ENCODE measurements at places on chromosomes 6 and 20. TPM values are rescaled to one million over a fixed set of nuclear protein-coding genes. Genes with fewer than 3 reads are reported as not detected.

The HLA-G gene
- 8.8 TPM for total RNA-seq

GRCh38 chr6:142648036-142648451, 296.9 kb downstream of the HIVEP2 start:
- no peaks in the 10 kb centered on the region for H3K36me3 ChIP-seq
- no peak overlapping the region for H3K4me3 ChIP-seq
- no peak overlapping the region for H3K27ac ChIP-seq
- no peaks in the 10 kb centered on the region for H3K27me3 ChIP-seq
- no peak for DNase-seq

DNA sequence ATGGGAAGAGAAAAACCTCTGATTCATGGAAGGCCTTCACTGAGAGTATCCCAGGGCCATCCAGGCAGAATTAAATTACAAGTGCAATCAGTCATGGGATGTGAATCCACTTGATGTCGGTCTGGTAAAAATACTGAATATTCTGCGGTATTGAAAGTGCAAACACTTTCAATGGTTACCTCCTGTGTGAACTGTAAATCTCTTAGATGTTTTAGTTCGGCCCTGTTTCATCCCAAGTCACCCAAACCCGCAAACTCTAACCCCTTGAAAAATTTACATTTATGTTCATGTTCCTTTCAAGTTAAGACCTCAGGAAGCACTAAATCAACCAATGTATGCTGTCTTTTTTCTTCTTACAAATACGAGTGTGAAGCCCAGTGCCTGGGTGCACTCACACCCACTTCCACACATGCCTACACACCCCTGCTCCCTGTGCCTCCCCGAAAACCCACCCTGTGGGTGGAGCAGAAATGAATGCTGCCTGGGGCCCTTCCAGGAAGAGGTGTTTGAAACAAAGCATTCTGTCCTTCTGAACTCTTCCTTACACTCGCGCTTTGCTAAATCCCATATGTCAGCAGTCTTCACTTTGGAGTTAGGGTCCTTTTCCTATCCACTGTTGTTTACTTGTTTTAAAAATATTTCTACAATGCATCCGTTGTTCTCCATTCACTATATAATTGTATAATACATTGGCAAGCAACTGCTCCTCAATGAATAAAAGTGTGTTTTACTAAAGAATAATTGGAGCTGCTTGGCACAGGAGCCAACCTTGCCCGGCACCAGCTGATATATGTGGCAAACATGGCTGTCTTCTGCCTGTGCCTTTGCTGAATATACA, 62.7 kb downstream of the FYN start:
- H3K4me1 ChIP-seq: peaks cover 12% of the 10 kb centered on the region
- H3K27me3 ChIP-seq: no peaks in the 10 kb centered on the region
- no peak overlapping the region for H3K27ac ChIP-seq
- DNase-seq: no peak
- H3K36me3 ChIP-seq: no peaks in the 10 kb centered on the region

The CTAGE9 gene
- total RNA-seq: not detected

DNA sequence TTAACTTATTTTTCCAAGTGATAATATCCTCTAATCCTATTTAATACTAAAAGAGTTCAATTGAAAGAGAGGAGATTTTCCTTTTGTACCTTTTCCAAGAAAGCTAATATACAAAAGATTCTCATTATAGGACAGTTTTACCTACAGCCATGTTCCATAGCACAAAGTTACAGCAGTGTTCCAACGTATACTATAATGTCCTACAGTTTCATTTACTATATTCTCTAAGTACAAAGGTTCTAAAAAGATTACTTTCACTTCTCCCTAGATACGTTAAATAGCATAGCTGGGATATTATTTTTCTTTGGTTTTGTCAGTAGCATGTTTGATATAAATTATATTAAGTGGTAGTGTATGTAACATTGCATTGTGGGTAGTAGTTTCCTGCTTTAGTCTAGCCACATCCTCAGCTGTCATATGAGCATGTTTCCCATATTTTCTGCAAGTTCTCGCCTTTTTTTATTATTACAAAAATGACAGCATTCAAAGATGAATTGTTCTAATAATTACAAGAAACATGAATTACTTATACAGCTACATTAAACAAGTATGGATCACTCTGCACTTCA, 4.4 kb upstream of the RUNX2 start:
- H3K4me1 ChIP-seq: no peaks in the 10 kb centered on the region
- DNase-seq: peak; percentile 4
- H3K27ac ChIP-seq: no peak overlapping the region
- no peak overlapping the region for H3K4me3 ChIP-seq

The RAMACL gene
- total RNA-seq: 3.3 TPM

- H3K4me1 ChIP-seq: no peaks in the 10 kb centered on the region
- H3K4me3 ChIP-seq: no peak overlapping the region
- H3K36me3 ChIP-seq: peaks cover 14% of the 10 kb centered on the region
- no peak overlapping the region for H3K27ac ChIP-seq
Observed at GRCh38 chr20:48697845-48698491, 129.8 kb downstream of the PREX1 start.

DNA sequence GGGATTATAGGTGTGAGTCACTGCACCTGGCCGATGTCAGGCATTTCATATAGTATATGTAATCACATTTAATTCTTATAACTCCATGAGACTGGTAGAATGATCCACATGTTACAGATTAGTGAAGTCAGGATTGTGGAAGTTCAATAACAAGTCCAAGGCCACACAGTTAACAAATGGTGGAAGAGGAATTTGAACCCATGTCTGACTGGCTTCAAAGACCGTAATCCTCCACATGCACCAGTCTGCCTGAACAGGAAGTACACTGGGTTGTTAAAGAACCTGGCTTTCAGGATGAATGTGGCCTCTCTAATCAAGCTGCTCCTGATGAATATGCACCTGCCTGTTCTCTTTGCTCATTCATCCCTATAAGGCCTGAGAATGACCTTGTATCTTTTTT, 122.0 kb upstream of the HDAC2 start:
- H3K36me3 ChIP-seq: no peaks in the 10 kb centered on the region
- no peaks in the 10 kb centered on the region for H3K4me1 ChIP-seq
- H3K27me3 ChIP-seq: no peaks in the 10 kb centered on the region
- no peak overlapping the region for H3K4me3 ChIP-seq
- no peak overlapping the region for H3K27ac ChIP-seq
- no peak for DNase-seq

DNA sequence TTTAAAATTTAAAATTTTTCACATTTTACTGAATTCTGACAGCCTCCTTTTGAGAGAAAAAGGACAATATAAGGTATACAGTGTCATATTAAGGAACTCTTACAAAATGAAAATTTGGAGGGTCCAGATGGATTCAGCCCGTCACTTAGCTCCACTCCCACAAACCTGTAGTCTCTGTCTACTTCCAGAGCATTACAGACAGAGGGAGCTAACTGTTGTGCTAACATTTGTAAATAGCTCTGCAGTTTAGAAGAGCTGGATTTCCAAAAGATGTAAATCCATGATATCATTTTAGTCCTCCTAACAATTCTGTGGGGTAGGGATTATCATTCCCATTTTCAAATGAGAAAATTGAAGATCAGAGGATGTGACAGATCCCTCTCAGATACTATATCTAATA, 16.1 kb upstream of the SERINC3 start:
- no peak overlapping the region for H3K4me3 ChIP-seq
- H3K36me3 ChIP-seq: no peaks in the 10 kb centered on the region
- H3K4me1 ChIP-seq: no peaks in the 10 kb centered on the region
- H3K27ac ChIP-seq: no peak overlapping the region
- H3K27me3 ChIP-seq: no peaks in the 10 kb centered on the region
- DNase-seq: no peak

GRCh38 chr20:37821696-37822095, 81.2 kb upstream of the VSTM2L start:
- no peak overlapping the region for H3K27ac ChIP-seq
- no peaks in the 10 kb centered on the region for H3K4me1 ChIP-seq
- DNase-seq: no peak
- peaks cover 22% of the 10 kb centered on the region for H3K36me3 ChIP-seq
- no peaks in the 10 kb centered on the region for H3K27me3 ChIP-seq

DNA sequence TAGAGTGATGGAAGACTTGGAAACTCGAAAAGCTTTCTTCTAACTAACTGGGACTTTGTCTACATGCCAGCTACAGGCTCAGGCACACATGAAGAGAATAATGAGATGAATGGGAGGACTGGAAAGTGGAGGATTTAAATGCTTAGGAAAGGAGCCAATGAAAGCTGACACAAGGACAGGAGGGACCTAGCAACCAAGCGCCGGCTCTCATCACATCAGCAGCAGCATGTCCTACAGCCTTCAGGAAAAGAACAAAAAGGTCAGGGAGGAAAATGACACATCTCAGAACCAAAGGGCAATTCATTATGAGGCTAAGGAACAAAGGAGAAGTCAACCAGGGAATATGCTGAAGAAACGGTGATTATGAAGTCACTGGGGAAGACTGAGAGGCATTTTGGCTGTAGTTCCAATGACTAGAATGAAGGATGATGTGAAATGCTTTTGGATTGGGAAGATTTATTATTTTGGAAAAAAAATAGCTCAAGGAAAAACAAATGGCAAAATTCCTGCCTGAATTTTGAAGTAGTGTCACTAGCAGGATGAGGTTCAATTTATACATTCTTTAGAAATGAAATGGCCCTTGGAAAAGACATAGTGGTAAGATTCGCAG, 5.7 kb downstream of the BACH2 start:
- H3K27ac ChIP-seq: no peak overlapping the region
- H3K36me3 ChIP-seq: no peaks in the 10 kb centered on the region
- H3K4me1 ChIP-seq: peaks cover 83% of the 10 kb centered on the region
- H3K27me3 ChIP-seq: no peaks in the 10 kb centered on the region

The DEFB132 gene
- not detected for total RNA-seq

DNA sequence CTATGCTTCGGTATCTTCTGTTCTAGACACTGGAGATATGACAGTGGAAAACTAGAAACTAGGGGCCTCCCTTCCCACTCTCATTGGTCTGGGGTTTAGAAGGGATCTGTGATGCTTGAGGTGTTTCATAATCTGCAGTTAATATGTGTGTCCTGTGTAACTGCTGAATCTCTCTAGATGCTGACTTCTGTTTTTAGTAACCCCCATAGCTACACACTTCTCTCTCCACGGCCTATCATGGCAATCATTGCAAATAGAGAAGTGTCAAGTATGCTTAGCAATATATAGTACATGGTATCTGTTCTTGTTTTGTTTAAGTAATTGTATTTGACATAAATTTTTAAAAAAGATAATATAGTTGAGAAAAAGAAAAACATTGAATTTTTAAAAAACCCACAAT, 394.6 kb upstream of the MMS22L start:
- H3K27me3 ChIP-seq: no peaks in the 10 kb centered on the region
- no peak for DNase-seq
- H3K4me1 ChIP-seq: no peaks in the 10 kb centered on the region
- no peaks in the 10 kb centered on the region for H3K36me3 ChIP-seq
- H3K27ac ChIP-seq: no peak overlapping the region

DNA sequence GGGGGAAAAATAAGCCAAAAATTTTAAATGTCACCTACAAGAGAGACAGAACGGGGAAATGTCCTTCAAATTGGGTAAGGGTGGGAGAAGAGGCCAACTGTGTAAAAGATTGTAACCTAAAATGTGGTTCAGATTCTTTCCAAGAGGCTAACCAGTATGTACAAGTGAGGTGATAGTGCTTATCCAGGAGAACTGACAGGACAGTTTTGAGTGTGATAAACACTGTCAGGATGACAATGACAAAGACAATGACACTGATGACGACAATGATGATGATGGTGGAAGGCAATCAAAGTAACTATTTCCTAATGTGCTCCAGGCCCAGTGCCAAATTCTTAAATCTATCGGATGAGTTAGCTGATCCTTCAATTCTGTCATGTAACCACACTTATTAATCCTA, 57.3 kb downstream of the TASP1 start:
- no peak overlapping the region for H3K27ac ChIP-seq
- H3K36me3 ChIP-seq: peaks cover 4% of the 10 kb centered on the region
- H3K4me3 ChIP-seq: no peak overlapping the region
- H3K27me3 ChIP-seq: no peaks in the 10 kb centered on the region

- H3K27me3 ChIP-seq: no peaks in the 10 kb centered on the region
- peaks cover 3% of the 10 kb centered on the region for H3K36me3 ChIP-seq
- H3K27ac ChIP-seq: peak overlapping the region; percentile 63
Observed at GRCh38 chr6:156866220-156867015, 89.2 kb downstream of the ARID1B start.

DNA sequence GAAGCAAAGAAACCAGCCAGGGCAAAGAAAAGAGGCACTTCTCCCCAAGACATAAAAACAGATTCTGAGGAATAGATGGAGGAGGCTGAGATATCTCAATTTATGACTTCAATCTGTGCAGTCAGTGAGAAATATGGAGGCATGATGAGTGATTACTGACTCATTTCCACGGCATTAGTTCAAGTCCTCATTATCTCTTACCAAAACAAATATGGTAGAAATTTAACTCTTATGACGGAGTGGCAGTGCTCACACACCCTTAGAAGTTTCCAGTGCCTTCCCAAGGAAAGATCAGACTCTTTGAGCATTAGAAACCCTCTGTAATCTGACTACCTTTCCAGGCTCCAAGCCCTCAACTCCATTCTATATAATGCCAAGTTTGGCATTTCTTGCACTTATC, 364.1 kb downstream of the ARHGAP18 start:
- no peaks in the 10 kb centered on the region for H3K4me1 ChIP-seq
- H3K36me3 ChIP-seq: no peaks in the 10 kb centered on the region
- H3K27ac ChIP-seq: no peak overlapping the region
- no peak overlapping the region for H3K4me3 ChIP-seq
- no peak for DNase-seq

GRCh38 chr20:6660441-6660840, 107.0 kb upstream of the BMP2 start:
- no peaks in the 10 kb centered on the region for H3K4me1 ChIP-seq
- no peak overlapping the region for H3K27ac ChIP-seq
- no peak for DNase-seq
- no peaks in the 10 kb centered on the region for H3K27me3 ChIP-seq

The EDN1 gene
- 2.6 TPM for total RNA-seq

- H3K36me3 ChIP-seq: no peaks in the 10 kb centered on the region
- no peak overlapping the region for H3K4me3 ChIP-seq
- DNase-seq: no peak
- H3K27ac ChIP-seq: no peak overlapping the region
- H3K4me1 ChIP-seq: no peaks in the 10 kb centered on the region
Observed at GRCh38 chr6:141658696-141659095, 474.0 kb upstream of the GJE1 start.

DNA sequence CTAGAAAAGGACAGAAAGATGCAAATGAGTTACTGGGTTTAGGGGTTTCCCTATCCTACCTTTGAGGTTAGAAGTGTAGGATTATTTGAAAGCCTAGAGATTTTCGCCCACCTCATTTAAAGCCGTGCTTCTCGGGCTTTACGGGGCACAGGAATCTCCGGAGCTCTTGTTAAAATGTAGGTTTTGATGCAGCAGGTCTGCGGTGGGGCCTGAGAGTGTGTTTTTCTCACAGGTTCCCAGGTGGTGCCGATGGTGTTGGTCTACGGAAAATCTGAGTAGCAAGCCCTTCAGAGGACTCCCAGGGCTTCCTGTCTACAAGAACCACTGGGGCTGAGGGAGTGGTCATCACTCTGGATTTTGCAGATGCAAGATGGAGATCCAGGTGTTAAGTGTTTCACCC, 47.5 kb downstream of the TRAM2 start:
- no peak overlapping the region for H3K4me3 ChIP-seq
- no peak overlapping the region for H3K27ac ChIP-seq
- H3K27me3 ChIP-seq: no peaks in the 10 kb centered on the region
- no peaks in the 10 kb centered on the region for H3K36me3 ChIP-seq
